ENCODE measurements at places on chromosomes 2 and 18.
A peak's percentile ranks its signal among the peaks of the same experiment; 100 is the strongest.

DNA sequence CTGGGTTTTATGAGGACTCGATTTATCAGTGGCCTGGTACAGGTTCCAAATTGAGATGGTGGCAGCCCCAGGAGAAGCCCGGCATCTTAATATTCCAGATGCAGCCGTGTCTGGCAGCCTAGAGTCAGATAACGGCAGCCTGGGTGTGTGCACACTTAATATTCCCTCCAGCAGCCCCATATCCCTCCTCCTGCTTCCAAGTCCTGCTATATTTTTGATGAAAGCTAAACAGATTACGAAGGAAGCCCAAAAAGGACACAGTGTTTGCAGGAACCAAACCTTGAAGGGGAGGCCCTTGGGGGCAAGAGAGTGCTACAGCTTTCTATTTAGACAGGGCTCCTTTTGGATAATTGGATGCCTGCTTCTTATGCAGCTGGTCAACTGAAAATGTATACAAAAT is 25.1 kb upstream of the ALK start:
- no peak for DNase-seq

DNA sequence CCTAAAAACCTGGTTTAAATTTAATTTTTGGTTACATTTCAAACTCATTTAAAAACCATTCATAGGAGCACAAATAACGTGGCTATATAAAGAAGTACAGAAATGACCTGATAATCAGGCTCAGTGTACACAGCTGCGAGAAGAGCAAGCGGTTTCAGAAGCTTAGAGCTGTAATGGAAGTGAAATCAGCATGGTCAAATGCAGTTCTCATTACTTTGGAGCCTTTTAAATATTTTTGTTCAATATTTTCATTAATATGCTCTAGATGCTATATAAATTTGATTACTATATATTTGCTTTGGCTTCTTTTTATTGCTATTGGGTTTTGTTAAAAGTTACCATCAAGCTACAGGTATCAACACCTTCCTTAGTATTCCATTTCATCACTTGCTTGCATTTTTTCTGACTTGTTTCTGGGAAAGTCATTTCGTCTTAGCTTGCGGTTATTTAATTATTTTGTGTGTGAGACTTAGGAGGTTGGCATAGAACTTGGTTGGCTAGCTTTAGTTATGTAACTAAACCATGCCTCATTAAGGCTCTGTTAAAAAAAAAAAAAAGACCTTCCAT is 58.7 kb downstream of the AFTPH start:
- no peak for DNase-seq

- DNase-seq = peak; percentile 37
These were observed 62.8 kb downstream of the NABP1 start for GRCh38 chr2:191740759-191741158.

GRCh38 chr2:173401716-173402326 is 47.1 kb downstream of the CDCA7 start:
- no peak for DNase-seq

GRCh38 chr18:75828379-75828778 is 400.9 kb upstream of the SMIM21 start:
- DNase-seq = no peak

- no peak for DNase-seq
These were observed 36.5 kb downstream of the OSR1 start for GRCh38 chr2:19321946-19322345.
